Body of pancreas (tissue), 4 donors: ENCODE measurements at places on chromosomes 4 and X. TPM values are rescaled to one million over a fixed set of nuclear protein-coding genes. Genes with fewer than 3 reads are reported as not detected.

GRCh38 chr4:115213716-115214115 lies 100.3 kb upstream of the NDST4 start:
- no peak for DNase-seq

The MTNR1A gene
- 1.6 TPM for total RNA-seq

DNA sequence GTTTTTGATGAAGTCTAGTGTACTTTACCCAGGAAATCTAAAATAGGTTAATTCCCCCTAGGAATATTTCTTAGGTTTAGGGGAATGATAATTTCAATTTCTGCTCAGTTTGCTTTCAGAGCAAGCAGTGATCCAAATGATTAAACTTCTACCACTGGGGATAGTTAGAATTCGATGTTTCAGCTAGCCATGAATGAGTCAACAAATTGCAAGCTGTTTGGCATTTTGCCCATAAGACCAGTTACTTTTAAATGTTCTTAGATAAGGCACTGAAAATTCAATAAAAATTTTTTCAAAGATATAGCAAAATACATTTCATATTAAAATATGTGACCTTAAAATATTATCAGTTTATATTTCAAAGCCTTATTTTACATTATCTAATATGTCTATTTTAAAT lies 993.6 kb downstream of the ARAP2 start:
- no peak for DNase-seq

GRCh38 chr4:142656178-142656577 lies 189.9 kb downstream of the INPP4B start:
- DNase-seq = no peak

The ARHGAP10 gene
- total RNA-seq = 23.9 TPM

The PABPC1L2A gene
- total RNA-seq = not detected

The ARHGEF9 gene
- total RNA-seq = 64.6 TPM

DNA sequence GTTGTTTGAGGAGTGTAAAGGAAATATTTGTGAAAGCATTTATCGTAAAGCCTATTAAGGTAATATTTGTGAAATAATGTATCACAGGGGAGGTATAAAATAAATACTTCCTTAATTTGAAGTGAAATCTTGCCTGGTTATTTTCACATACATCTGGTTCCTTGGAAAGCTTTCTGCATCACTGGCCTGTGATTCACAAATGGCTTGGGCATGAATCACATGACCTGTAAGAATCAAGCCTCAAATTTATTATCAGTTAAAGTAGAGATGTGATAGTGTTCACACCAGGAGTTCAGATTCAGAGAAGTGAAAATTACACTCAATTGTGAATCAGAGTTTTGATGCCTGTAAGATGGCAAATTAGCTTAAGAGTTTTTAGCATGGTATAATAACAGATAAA lies 1911.4 kb downstream of the STIM2 start:
- DNase-seq = no peak

DNA sequence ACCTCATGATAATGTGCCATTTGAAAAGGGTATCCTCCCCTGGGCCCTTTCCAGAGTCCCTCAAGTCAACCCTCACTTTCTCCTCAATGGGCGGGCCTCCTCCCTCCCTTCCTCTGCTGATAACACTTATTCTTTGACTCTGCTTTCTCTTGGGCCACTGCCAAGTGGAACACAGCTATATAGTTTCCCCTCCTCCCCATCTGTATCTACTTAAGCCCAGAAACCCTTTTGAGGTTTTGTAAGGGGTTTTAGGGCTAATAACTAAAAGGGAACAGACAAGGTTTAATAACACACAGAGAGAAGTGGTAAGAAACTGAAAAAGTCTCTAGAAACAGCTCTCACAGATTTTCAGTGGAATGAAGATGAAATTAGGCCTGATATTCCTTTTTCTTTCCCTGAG lies 116.7 kb downstream of the GPC3 start:
- no peak for DNase-seq

- no peak for DNase-seq
Measured at GRCh38 chr4:134740290-134740689, 538.7 kb upstream of the PABPC4L start.

GRCh38 chr4:132169660-132170059 lies 979.4 kb upstream of the PCDH10 start:
- no peak for DNase-seq

- peak; percentile 32 for DNase-seq
Measured at GRCh38 chr4:104492183-104492771, 2.4 kb downstream of the CXXC4 start.

- no peak for DNase-seq
Measured at GRCh38 chrX:10341309-10341708, 184.5 kb downstream of the CLCN4 start.

The TENM3 gene
- total RNA-seq = 9.6 TPM

DNA sequence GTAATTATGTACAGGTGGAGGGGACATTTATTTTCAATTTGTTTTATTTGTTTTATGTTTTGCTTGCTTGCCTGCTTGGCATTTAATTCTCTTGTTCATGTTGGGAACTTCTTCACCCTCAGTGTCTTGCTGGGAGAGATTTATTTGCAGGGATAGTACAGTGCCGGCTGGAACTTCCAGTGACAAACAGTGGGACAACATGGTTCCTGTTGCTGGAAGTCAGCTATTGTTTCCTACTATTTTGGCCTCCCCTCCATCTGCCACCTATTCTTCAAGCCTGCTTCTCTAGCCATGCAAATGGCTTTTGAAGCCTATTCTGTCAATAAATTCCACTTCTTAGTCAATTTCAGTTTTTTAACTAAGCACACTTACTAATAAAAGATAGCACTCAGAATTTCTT lies 105.4 kb upstream of the BANK1 start:
- no peak for DNase-seq

GRCh38 chrX:40148385-40149285 lies 50.9 kb upstream of the BCOR start:
- DNase-seq = no peak

The GNRHR gene
- not detected for total RNA-seq

DNA sequence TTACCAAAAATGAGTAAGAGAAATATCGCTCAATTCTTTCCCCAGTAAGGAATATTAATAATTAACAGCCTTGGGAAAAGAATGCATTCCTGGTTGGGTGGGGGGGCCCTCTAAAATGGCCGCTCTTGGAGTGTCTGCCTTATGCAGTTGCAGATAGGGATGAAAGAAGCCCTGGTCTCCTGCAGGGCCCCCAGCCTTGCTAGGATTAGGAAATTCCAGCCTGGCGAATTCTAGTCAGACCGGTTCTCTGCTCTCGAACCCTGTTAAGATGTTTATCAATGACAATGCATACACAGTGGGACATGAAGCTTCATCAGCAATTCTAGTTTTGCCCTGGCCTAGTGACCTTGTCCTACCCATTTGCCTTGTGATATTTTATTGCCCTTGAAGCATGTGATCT lies 1047.7 kb upstream of the GRID2 start:
- no peak for DNase-seq

DNA sequence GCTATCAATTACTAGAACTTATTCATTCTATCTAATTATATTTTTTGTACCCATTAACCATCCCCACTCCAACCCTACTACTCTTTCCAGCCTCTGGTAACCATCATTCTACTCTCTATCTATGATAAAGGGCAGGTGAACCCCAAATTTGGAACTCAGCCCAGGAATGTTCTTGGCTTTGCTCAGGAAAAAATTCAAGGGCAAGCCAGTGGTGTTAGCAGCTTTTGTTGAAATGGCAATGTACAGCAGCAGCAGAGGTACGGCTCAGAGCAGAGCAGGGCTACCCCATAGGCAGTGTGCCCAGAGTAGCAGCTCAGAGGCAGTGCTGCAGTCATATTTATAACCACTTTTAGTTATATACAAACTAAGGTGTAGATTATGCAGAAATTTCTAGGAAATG lies 138.2 kb downstream of the RNF150 start:
- DNase-seq = peak; percentile 47

DNA sequence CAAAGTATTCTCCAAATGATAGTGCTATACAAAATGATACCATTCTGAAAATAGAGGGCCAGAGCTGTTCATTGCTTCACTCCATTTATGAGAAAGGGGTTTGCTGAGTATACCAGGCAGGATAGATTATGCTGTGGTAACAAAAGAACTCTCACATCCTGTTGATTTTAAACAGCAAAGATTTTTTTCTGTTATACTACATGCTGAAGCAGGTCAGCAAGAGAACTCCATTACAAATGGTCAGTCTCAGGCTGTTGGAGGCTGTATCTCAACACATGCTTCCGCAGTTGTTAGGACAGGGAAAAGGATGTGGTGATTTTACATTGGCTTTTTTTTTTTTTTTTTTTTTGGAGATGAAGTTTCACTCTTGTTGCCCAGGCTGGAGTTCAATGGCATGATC lies 13.7 kb upstream of the KLHL5 start:
- DNase-seq = no peak

- no peak for DNase-seq
Measured at GRCh38 chrX:134688839-134689238, 30.6 kb upstream of the PLAC1 start.
